Right atrium auricular region (tissue), 2 donors: ENCODE measurements at places on chromosomes 5 and 9. TPM values are rescaled to one million over a fixed set of nuclear protein-coding genes. Genes with fewer than 3 reads are reported as not detected.
A peak's percentile ranks its signal among the peaks of the same experiment; 100 is the strongest.

Gene HSPB3
- total RNA-seq, result 442 TPM

DNA sequence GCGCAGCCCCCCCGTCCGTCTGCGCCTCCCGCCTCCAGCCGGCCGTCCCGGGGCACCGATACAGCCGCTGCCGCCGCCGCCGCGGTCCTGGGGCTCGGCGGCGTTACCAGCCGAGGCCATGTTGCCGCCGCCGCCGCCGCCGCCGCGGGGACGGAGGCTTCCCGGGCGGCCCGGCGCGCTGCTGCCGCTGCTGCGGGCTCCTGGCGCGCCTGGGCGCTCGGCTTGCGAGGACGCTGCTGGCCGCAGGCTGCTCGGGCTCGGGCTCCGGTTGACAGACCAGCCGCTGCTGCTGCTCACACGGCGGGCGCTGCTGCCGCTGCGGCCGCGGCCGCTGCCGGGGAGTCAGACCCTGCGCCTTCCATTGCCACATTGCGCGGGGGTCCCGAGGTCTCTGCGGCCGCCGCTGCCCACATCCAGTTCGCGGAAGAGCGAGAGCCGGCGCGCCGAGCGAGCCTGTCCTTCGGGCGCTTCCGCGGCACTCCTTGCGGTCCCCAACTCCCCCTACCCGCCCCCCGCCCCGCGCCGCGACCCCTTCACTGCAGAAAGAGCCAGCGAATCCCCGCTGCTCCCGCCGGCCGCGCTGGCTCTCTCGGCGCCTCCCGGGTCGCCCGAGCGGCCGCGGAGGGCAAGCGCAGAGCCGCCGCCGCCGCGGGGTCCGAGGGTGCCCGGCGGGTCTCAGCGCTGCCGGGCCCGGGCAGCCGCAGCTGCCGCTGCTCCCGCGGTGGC is 8.4 kb downstream of the PTCH1 start:
- no peaks in the 10 kb centered on the region for H3K4me1 ChIP-seq
- no peak for DNase-seq
- H3K27me3 ChIP-seq, result no peaks in the 10 kb centered on the region

GRCh38 chr9:113356686-113357292 is 7.4 kb downstream of the BSPRY start:
- no peaks in the 10 kb centered on the region for H3K27me3 ChIP-seq
- no peaks in the 10 kb centered on the region for H3K4me1 ChIP-seq
- no peak overlapping the region for H3K27ac ChIP-seq

DNA sequence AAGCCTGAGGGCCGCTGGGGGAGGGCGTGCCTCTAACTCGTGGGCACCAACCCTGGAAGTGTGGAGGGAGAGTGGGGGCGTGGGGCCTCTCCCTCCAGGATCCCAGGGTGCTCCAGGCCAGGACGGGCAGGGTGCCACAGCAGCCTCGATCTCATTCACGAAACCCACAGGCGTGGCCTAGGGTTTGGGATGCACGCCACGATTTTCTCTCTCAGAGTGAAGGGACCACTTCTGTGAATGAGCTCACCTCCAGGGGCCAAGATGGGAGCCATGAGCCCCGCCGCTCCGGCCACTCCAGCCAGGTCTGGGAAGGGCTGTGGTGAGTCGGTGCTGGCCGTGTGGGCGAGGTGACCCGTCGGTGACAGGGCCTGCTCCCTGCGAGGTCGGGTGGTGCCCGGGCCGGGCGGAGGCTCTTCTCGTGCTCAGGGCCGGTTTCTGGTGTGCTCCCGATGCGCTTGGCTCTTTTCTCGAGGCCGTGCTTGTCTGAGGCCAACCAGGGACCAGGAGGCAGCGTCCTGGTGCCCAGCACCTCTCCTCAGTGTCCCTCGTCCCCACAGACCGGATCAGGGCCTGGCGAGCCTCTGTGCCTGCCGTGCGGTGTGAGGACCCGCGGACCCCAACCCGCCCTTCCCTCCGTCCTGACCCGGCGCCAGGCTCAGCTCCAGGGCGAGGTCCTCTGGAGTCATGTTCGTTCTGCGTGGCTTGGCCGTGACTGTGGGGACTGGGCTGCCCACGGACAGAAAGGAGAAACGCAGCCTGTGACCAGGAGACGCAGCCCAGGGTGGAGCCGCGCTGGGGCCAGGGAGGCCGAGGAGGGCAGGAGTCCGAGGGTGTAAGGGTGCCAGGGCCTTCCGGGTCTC is 31.0 kb downstream of the TPPP start:
- H3K4me3 ChIP-seq, result no peak overlapping the region
- no peak for DNase-seq
- no peak overlapping the region for H3K27ac ChIP-seq
- no peaks in the 10 kb centered on the region for H3K4me1 ChIP-seq
- H3K36me3 ChIP-seq, result peaks cover 43% of the 10 kb centered on the region

- H3K4me3 ChIP-seq, result no peak overlapping the region
- no peak overlapping the region for H3K27ac ChIP-seq
- no peaks in the 10 kb centered on the region for H3K27me3 ChIP-seq
- no peak for DNase-seq
- H3K4me1 ChIP-seq, result no peaks in the 10 kb centered on the region
- H3K36me3 ChIP-seq, result peaks cover 11% of the 10 kb centered on the region
Observed at GRCh38 chr9:5418481-5418880, 19.2 kb downstream of the PLGRKT start.

Gene CCNO
- 0.28 TPM for total RNA-seq

Gene TMC1
- total RNA-seq, result not detected

Gene SEMA6A
- total RNA-seq, result 4.4 TPM

- DNase-seq, result no peak
- no peak overlapping the region for H3K4me3 ChIP-seq
- H3K36me3 ChIP-seq, result no peaks in the 10 kb centered on the region
- H3K4me1 ChIP-seq, result no peaks in the 10 kb centered on the region
- H3K27me3 ChIP-seq, result no peaks in the 10 kb centered on the region
- H3K27ac ChIP-seq, result no peak overlapping the region
Observed at GRCh38 chr9:17315341-17315740, 180.5 kb downstream of the CNTLN start.

Gene PTPRD
- 5.5 TPM for total RNA-seq

DNA sequence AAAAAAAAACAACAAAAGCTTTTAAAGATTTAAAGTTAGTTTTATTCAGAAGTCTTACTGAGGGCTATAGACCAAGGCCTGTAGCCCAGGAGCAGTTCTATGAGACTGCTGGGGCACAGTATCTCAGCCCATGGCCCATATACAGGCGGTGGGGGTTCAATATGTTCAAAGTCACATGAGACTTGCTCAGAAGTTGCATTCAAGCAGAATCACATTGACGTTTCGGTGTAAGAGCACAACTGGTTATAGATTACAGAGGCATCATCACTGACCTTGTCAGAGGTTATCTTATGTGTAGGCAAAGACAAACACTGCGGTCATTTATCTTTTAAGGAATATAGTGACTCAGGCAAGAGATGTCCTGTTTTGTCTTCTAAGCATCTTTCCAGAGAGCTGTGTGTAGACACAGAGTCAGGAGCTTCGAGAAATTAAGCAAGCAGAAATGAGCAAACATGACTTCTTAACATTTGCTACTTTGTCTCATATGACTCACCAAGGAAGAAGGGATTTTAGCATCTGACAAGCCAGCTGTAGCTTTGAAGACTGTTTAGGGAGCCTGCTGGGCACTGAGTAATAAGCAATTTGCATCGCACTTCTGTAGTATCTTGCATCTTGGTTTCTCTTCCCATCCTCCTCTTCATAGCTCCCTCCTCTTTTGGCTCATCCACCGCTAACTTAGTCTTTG is 12.9 kb upstream of the F2RL1 start:
- H3K4me3 ChIP-seq, result no peak overlapping the region
- H3K27ac ChIP-seq, result peak overlapping the region; percentile 62
- H3K27me3 ChIP-seq, result no peaks in the 10 kb centered on the region
- H3K4me1 ChIP-seq, result no peaks in the 10 kb centered on the region
- H3K36me3 ChIP-seq, result no peaks in the 10 kb centered on the region

GRCh38 chr9:16203729-16204573 is 651.1 kb downstream of the CCDC171 start:
- DNase-seq, result no peak
- no peaks in the 10 kb centered on the region for H3K36me3 ChIP-seq
- H3K27ac ChIP-seq, result no peak overlapping the region
- H3K27me3 ChIP-seq, result no peaks in the 10 kb centered on the region
- H3K4me3 ChIP-seq, result no peak overlapping the region
